ENCODE measurements at places on chromosomes 2 and 18. TPM values are rescaled to one million over a fixed set of nuclear protein-coding genes. Genes with fewer than 3 reads are reported as not detected.

Gene ZNF638
- 264 TPM for total RNA-seq

GRCh38 chr2:55052129-55053061 is 2.1 kb upstream of the RTN4 start:
- DNase-seq, result no peak

DNA sequence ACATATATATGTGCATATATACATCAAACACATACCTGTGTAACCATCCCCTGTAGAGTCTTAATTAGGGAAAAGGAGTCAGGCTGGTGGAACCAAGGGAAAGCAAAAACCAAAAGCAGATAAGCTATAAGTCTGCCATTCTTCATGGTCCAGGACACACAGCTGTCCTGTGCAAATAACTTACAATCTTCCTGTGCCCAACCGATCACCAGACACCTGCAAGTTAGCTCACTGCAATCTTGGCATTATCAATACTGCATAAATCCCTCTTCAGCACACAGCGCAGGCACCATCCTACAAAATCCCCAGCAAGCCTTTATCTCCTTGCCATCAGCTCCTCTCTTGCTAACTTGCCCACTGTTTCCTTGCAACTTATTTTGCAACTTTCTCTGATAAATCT is 60.8 kb upstream of the DYNAP start:
- no peak for DNase-seq

Gene PAX8
- not detected for total RNA-seq

Gene STK25
- total RNA-seq, result 244 TPM

- DNase-seq, result no peak
Observed at GRCh38 chr18:27008575-27008974, 143.1 kb upstream of the AQP4 start.

DNA sequence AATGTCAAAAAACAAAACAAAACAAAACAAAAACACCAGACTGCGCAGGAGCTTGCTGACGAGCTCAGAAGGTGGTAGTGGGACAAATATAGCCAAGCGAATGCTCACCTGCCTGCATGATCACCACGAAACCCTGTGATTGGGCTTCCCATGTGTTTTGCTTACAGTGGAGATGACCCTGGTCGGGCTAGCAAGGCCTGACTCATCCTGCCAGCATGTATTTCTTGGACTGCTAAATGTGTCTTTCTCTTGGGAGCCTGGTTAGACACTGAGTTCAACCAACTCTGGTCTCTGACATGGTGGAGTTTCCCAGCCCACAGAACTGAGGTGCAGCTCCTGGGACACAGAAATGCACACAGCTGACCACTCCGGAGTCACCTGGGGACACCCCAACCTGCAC is 30.7 kb upstream of the DUSP2 start:
- no peak for DNase-seq

GRCh38 chr18:3401669-3402620 is 48.0 kb upstream of the TGIF1 start:
- DNase-seq, result no peak

Gene PROM2
- 12.6 TPM for total RNA-seq

Gene VWC2L
- total RNA-seq, result not detected

Gene SIX3
- not detected for total RNA-seq

GRCh38 chr18:80154293-80154692 is 45.2 kb downstream of the ADNP2 start:
- DNase-seq, result no peak

- DNase-seq, result no peak
Observed at GRCh38 chr2:113996671-113997594, 107.0 kb downstream of the ACTR3 start.

Gene BCL11A
- total RNA-seq, result 19.9 TPM

DNA sequence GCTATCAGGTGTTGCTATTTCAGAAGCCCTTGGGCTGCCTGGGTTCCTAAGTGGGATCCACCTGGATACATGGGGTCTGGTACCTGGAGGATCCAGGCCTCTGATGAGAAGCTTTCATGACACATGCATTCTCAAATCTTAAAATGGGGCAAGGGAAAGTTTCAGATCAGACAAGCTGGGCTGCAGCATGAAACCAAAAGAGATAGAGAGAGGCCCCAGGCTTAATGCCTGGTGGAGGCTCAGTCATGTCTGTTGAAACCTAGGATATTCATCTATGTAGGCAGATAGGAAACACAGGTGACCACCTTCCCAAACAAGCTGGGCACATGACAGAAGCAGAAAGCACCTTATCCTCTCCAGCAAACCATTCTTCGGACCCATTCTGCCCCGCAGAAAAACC is 18.8 kb upstream of the PLB1 start:
- no peak for DNase-seq

DNA sequence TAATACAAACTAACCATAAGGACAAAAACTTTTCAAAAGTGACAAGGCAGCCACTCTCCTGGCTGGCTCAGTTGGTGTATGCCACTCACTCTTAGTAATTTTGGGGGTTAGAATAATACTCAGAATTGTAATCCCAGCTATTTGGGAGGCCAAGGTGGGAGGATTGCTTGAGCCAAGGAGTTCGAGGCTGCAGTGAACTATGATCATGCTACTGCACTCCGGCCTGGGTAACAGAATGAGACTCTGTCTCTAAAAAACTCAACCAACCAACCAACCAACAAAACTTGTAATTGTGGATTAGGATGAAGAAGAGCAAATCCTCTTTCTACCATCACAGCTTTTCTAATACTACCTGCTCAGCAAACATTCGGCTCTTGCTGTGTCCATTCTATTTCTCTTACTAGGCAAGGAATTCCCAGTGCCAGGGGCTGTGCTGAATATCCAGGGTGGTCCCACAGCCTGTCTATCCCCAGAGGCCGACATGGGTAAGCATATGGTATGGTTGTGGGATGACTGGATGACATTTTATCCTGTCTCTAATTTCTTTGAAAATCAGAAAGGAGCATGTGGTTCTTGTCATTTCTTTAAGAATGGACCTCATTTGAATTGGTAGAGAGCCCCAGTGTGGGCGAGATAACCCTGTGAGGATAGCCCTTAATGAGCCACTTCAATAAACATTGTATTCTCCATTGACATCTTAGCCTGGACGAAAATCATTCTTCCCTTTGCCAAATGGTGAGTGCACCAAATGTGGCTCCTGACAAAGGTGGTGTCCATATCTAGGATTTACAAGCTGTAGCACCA is 220.1 kb downstream of the MYCN start:
- no peak for DNase-seq

- DNase-seq, result no peak
Observed at GRCh38 chr18:49842656-49843055, 29.3 kb upstream of the ACAA2 start.

Gene PDK1
- 21.4 TPM for total RNA-seq

DNA sequence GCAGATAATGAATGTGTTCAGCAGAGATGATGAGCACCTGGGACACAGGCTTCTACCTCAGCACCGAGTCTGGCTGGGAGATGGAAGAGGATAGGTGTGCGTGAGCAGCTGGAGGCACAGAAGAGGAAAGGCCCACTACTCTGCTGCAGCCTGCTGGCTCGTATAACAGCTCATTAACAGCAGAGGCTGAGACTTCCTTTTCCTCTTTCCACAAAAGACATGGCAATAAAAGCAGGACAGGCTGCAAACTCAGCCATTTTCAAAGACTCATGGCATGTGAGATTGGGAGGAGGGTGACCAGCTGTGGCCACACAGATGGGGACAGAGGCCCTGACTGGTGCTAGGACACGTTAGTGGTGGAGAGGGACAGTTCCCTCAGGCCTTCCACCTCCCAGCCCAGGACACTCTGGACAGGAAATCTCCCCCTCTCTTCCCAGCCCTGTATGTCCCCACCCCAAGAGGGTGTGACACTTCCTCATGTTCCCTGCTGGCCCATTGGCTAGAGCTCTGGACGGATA is 60.3 kb downstream of the CACNB4 start:
- no peak for DNase-seq

Gene IL37
- total RNA-seq, result not detected

Gene C2orf66
- total RNA-seq, result not detected

- DNase-seq, result no peak
Observed at GRCh38 chr2:20523073-20523798, 76.4 kb downstream of the RHOB start.

Gene KATNAL2
- total RNA-seq, result 4.7 TPM

DNA sequence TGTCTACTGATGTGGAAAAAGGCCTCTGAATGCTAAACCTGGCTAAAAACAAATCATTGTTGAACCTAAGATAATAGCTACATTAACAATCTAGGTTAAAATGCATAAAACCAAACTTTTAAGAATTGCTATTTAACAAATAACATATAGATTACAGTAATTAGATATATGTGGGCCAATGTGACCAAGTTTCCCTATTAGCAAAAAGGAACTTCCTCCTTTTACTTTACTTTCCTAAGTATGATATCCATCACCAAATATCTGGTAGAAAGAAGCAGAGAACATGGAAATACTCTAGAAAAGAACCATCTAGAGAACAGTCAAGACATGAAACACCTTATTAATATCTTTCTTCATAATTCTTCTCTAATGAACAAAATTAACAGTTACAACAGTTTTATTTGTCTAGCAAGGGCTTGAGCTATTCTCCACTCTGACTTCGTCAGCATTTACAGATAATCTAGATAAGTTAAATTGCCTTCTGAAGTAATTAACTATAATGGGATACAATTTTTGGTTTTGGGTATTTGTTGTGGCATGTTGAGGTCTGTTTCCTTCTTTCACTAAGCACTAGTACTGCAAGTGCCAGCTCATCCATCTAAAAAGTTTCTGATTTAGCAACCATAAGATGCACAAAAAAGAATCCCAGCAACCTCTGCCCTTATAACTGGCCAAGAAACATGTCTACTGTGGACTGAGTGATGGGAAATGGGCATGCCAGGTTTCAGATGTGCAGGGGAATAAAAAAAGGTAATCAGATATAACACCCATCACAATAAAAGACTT is 53.3 kb downstream of the MEMO1 start:
- no peak for DNase-seq

Gene SLC11A1
- total RNA-seq, result 6.8 TPM

Gene KIAA1328
- total RNA-seq, result 18.1 TPM

- DNase-seq, result peak; percentile 46
Observed at GRCh38 chr2:10934979-10935350, 23.2 kb downstream of the KCNF1 start.

- DNase-seq, result no peak
Observed at GRCh38 chr2:18585526-18585925, 3.8 kb downstream of the NT5C1B start.

GRCh38 chr2:197777823-197778407 is 7.2 kb downstream of the BOLL start:
- DNase-seq, result peak; percentile 65

DNA sequence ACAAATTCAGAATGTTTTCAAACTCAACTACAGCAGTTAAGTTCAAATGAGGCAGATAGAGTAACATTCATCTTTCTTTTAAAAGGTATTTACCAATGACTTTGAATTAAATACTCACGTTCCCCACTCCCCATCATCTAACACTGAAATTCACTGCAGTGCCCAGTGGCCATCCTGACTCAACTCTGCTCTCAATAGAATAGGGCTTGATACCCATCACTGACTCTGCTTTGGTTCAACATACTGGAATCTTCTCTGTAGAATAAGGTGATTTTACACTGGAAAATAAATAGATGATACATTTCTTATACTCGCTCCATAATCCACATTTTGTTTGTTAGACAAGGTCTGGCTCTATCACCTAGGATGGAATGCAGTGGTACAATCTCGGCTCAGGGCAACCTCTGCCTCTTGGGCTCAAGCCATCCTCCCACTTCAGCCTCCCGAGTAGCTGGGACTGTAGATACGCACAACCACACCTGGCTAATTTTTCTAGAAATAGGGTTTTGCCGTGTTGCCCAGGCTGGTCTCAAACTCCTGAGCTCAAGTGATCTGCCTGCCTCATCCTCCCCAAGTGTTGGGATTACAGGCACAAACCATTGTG is 66.4 kb downstream of the PRPF40A start:
- no peak for DNase-seq

GRCh38 chr2:58089081-58089480 is 42.5 kb downstream of the VRK2 start:
- DNase-seq, result no peak

- DNase-seq, result no peak
Observed at GRCh38 chr2:225534697-225535096, 135.2 kb downstream of the NYAP2 start.

- no peak for DNase-seq
Observed at GRCh38 chr2:241743620-241744019, 9.2 kb downstream of the D2HGDH start.

DNA sequence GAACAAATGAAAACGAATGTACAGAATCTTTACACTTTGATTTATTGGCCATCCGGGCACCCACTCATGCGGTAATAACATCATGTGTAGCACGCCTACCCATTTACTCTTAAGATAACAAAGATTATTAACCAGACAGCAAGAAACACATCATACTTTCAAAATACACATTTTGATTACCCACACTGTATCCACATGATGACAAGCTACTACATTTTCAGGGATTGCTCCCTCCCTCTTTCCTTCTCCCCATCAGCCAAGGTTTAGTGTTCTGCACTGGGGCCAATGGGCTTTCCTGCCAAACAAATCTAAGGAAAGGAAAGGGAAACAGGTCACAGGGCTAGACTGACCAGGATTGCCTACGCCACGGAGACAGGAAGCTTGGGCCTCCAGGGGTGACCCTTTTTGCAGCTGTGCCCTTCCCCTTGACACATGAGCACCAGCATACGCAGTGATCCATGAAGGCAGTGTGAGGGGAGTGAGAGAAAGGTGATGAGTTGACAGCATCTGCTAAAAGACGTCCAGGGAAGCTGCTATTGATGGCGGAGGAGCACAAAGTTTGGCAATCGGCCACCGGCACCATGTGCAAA is 76.5 kb downstream of the ZNF521 start:
- DNase-seq, result peak; percentile 45

DNA sequence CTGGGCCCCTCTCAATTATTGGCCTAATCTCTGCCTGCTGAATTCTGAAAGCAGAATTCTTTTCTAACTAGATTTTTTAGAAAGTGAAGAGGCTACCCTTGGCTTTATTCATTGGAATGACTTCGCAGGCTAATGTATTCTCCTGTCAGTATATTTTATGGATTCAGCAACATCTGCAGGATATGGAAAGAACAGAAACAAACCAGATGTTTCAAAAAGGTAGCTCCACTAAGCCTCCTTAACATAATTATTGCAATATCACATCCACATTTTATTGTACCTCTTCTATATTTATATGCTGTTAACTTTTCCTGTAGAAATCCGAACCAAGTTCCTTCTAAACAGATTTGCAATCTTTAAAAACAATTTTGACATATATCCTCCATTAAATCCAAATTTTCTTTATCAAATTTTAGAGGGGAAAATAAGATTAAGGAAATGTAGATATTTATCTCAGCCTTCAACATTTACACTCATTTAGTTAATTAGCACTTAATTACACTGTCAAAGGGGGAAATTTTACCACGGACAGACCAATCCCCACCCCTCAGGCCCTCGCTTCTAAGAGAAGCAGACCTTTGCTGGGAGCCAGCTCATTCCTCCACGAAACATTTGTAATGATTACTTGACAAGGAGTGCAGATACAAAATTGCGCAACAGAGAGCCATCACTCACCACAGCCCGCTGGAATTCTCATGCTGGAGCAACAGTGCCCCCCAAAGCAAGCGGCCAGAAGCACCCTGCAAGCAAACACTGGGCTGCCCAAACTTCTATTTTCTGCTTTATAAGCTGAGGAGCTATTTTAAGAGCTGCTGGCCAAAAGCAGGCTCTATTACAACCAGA is 253.4 kb downstream of the ETAA1 start:
- peak; percentile 94 for DNase-seq

Gene IL1R1
- total RNA-seq, result 16.1 TPM

Gene SKOR2
- not detected for total RNA-seq

- DNase-seq, result no peak
Observed at GRCh38 chr18:25326361-25326952, 25.5 kb downstream of the ZNF521 start.

Gene ZAP70
- total RNA-seq, result 3.7 TPM

- no peak for DNase-seq
Observed at GRCh38 chr18:49527631-49528327, 34.1 kb upstream of the LIPG start.

Data from tongue (tissue), 3 donors.